Suppressor macrophage (primary cell): ENCODE measurements at places on chromosomes 6 and 20.
A peak's percentile ranks its signal among the peaks of the same experiment; 100 is the strongest.

- DNase-seq = peak; percentile 23
These were observed 42.1 kb upstream of the HLA-E start for GRCh38 chr6:30447237-30447636.

DNA sequence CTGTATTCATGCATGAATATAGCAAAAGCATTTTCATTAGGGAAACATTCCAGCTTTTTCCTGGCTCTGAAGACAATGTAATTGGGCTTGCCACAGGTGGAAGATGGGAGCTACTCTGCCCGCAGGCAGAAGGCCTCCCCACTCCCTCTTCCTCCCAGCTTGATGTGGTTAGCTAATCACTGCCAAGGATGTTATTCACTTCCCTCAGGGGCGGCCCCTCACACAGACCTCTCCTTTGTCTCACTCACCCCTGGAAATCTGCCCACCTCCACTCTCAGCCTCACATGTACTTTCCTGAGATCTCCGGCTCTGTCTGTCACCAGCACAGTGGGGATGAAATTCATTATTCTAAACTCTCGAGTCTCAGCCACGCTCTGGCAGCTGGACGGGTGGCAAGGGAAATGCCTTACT, 100.7 kb downstream of the ANKRD60 start:
- DNase-seq = no peak

- DNase-seq = no peak
These were observed 1.5 kb downstream of the EBF4 start for GRCh38 chr20:2694008-2694471.

DNA sequence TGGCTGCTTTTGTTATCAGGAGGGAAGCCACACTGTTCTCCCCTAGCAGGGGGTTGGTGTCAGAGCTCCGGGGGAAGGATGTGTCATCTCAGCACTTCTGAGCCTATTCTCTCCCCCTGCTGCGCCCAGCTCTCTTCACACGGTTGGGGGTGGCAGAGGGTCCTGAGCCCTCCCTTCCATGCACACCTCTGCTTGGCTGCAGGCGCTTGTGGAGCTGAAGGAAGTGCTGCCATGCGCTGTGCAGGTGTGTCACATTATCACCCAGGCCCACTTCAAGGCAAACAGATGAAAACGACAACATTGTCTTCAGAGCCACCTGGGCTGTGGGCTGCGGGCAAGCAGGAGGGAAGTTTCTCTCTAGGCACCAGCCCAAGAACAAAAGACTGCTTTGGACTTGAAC, 263.4 kb downstream of the BMP7 start:
- no peak for DNase-seq

DNA sequence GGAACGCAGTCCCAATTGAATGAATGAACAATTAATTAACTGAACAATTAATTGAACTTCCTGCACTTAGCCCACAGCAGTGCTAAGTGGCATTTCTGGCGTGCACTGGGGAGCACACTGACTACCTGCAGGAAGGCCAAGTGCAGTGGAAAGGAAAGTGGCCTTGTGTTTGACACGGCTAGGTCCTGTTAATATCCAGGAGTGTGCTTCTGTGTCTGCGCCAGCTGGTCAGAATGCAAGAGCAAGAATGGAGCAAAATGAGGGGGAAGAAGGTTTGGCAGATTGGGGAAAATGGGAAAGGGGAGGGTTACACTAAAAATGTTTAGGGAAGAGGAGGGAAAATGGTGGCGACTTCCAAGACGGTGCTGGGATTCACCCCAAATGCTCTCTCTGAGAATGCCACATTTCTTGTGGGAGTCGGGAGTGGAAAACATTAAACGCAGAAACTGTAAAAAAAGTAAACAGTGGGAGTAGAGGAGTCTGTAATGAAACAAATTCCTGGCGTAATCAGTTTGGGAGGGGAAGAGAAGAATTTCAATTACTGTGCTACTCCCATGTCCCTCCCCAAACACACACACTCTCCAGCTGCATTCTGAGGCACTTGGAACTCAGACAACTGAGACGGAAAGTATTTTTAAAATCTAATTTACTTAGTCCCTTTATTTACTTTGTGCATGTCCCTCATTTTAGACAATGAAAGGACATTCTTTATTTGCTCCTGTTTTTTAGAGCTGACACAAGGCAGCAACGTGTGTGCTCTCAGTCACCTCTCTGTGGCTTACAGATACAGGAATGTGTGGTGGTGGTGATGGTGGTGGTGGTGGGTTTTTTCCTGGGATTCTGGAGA, 64.1 kb downstream of the CLIC5 start:
- DNase-seq = no peak

DNA sequence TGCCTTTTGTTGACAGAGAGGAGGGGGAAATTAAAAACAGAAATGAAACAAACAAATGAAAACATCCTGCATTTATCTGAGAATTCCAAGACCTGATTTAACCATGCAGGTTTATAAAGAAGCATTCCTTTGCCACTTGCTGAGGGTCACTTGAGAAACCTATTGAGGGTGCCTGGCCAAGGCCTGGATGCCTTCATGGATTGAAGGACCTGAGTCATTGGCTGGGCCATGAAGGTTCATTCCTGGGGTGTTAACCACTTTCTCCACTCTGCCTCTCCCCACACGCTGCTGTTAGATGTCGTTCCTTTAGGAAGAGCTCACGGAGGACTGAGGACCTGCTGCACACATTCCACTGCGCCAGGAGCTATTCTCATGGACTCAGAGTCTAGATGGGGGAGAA, 49.7 kb downstream of the DAAM2 start:
- no peak for DNase-seq

DNA sequence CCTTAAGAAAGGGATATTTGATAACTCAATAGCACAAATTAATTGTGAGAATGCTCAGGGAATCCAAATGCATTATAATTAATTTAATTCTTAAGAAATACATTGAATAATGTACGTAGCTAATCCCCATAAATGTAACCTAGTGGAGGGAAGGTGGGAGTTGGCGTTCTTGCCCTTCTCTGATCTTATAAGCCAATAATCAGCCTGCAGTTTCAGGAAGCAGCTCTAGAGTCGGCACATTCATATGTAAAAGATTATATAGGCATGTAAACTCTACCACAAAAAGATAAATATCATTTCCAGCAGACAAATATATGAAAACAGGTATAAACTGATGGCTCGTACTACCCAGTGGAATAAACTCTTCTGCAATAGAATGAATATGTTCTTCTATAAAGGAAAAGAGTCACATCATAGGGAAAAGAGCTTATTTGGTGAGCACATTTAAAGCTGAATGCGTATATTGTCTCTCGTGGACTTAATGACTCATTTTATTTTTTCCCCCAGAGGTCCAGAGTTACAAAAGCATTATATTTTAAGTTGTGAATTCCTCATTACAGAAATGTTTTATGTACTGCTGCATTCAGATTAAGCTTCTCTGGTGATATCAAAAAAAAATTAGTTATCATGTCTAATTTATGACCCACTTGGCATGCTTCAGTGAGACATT, 112.2 kb downstream of the TFAP2A start:
- no peak for DNase-seq

DNA sequence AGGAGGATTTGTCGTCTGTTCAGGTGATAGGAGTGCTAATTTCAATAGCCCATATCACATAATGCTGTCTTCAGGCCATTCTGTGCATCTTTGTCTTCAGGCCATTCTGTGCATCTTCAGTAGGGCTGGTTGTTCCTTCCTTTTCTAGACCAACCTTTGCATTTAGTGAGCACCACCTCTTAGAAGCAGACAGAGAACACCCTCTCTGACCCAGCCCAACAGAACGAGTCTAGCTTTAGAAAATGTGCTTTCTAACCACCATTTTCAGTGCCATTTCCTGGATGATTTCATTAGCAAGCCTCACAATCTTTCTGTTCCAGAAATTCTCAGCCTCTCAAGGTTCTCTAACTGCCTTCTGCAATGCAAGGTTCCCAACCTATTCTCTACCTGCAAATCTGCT, 215.3 kb upstream of the KCNQ5 start:
- DNase-seq = no peak

GRCh38 chr6:16004934-16005679, 123.8 kb upstream of the MYLIP start:
- no peak for DNase-seq

DNA sequence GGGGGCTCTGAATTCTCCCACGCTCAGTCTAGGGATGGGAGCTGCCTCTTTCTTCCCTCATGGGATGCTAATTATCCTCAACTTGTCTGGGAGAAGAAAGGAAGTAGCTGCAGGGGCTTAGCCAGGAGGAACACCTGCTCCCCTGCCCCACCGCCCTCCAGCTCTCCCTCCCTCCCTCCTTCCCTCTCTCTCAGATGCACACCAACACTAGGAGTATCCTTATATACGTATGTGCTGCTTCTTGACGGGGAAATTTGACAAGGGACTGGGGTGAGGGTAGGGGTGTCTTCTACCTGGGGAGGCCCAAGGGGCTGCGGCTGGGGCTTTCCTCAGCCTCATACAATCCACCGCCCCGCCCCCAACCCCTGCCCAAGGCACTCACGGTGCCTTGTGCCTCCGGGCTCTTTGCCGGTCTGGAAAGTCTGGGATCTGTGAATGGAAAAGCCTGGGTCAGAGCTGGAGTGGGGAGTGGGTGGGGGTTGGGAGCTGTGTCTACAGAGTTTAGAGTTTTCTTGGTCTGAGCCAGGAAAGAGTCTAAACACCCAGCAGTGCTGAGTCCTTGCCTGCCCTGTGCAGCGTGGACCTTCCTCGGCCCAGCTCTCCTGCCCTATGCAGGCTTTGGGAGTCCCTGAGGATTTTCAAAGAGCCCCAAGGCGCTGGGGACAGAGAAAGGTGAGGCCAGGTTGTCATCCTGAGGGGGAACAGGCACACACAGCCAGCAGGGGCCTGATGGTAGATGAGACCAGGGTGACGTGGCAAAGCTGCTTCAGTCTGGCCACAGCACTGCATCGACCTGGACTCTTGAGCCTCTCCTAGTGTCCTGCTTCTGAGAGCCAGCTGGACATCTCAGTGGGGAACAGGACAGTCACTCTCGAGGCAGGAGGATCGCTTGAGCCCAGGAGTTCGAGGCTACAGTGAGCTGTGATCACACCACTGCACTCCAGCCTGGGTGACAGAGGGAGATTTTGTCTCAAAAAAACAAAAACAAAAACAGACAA, 29.3 kb upstream of the EMILIN3 start:
- DNase-seq = no peak
